ENCODE measurements at places on chromosomes 3 and 15.

DNA sequence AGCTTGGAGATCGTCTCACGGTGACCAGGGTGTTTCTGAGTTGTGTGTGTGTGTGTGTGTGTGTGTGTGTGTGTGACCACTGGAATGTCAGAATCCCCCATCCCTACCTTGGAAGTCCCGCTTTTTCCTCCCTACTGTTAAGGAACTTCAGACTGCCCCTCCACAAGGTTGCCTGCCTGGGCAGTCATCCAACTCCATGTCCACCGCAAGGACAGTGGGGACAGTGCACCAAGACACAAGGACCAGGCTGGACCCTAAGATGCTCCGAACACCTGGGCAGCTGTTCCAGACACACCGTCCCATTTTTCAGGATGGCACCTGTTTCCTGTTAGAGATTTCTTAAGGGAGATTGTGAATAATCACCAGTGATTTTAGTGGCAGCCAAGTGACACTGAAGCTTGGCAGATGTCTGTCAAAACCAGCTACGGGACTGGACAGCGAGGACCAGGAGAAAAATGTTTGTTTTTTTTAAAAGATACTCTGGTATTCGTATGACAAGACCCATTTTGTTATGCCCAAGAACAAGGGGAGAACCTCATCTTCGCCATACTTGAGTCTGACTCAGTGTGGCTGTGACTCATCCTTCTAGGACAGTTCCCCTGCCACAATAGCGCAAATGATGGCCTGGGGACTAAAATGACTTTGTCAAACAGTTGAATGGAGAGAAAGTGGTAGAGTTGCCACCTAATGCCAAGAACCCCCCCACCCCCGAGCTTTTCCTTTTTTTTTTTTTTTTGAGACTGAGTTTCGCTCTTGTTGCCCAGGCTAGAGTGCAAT is 15.5 kb downstream of the PAQR9 start:
- no peak overlapping the region for H3K27ac ChIP-seq
- no peak for DNase-seq
- H3K27me3 ChIP-seq, result peaks cover 10% of the 10 kb centered on the region
- no peaks in the 10 kb centered on the region for H3K36me3 ChIP-seq
- peaks cover 5% of the 10 kb centered on the region for H3K4me1 ChIP-seq
- no peak overlapping the region for H3K4me3 ChIP-seq

DNA sequence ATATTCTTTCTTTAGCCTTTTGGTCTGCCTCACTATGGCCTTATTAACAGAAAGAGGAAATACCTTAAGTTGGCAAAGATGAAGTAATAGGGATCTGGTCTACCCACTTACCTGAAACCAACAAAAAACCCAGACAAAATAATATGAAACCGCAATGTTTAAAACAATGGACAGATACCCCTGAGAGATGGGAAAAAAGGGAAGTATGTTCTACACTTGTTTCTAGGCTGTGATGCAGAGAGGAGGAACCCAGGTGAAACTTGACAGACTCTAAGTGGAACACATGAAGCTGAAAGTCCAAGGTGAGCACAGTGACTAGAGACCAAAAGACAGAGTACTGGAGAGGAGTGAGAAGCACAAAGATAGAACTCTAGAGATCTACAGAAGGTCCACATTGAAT is 78.4 kb downstream of the NR2E3 start:
- H3K27me3 ChIP-seq, result no peaks in the 10 kb centered on the region
- no peak for DNase-seq
- H3K4me1 ChIP-seq, result no peaks in the 10 kb centered on the region
- peaks cover 26% of the 10 kb centered on the region for H3K36me3 ChIP-seq
- no peak overlapping the region for H3K27ac ChIP-seq
- no peak overlapping the region for H3K4me3 ChIP-seq

DNA sequence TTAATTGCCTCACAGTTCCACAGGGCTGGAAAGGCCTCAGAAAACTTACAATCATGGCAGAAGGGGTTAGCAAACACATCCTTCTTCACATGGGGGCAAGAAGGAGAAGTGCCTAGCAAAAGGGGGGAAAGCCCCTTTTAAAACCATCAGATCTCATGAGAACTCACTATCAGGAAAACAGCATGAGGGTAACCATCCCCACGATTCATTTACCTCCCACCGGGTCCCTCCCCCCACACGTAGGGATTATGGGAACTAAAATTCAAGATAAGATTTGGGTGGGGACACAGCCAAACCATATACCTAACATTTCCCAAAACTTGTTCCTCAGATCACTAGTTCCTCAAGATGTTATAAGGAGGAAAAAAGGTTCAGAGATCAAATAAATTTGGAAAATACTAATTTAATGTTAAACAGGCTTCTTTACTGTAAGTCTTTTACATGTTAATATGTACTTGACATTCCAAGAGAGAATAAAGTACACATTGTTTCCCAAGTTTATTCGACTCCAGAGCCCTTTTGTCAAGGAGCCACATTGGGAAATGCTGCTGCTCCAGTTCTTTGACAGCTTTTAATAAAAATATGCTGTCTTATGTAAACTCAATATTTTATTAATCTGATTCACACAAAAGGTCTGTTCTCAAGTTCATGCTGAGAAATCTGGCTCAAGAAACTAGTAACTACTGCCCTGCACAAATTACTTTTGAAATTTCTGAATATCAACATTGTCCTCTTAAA is 17.8 kb downstream of the HERC1 start:
- no peaks in the 10 kb centered on the region for H3K27me3 ChIP-seq
- no peak overlapping the region for H3K27ac ChIP-seq
- DNase-seq, result no peak
- H3K4me1 ChIP-seq, result peaks cover 16% of the 10 kb centered on the region
- H3K36me3 ChIP-seq, result no peaks in the 10 kb centered on the region

DNA sequence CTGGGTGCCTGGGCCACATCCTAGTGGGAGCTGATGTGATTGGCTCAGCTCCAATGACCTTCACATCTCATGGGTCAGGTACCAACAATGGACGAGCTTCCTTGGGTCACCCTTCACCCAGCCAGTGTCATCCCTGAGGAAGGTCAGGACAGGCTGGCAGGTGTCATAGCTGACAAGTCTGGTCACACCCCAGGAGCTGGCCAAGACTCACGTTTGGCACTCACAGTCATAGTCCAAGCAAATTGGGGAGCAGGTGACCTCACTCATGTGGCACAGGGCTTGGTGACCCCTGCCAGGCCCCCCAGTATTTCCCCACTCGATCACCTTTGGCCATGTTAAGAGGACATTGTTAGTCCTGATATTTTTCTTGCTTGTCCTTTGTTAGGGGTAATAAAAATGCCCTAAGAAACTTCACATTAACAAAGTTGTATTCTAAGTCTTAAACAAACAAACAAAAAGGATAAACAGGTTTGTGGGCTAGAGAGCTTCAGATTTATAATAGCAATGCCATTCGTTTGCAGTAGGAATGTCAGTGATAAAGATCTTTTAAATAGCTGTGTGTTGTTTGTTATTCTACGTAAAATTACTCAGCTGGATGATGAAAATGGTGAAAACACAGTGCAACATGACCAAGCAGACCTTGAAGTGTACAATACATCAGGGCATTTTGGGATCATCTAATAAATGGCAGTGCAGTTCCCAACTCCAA is 79.5 kb upstream of the POMGNT2 start:
- no peaks in the 10 kb centered on the region for H3K36me3 ChIP-seq
- H3K4me1 ChIP-seq, result peaks cover 10% of the 10 kb centered on the region
- H3K27ac ChIP-seq, result peak overlapping the region; percentile 2

GRCh38 chr3:192892981-192893700 is 24.5 kb downstream of the MB21D2 start:
- peaks cover 8% of the 10 kb centered on the region for H3K36me3 ChIP-seq
- H3K4me3 ChIP-seq, result peak overlapping the region; percentile 60
- DNase-seq, result no peak
- peaks cover 37% of the 10 kb centered on the region for H3K4me1 ChIP-seq
- peak overlapping the region; percentile 94 for H3K27ac ChIP-seq

GRCh38 chr3:69665026-69665737 is 74.1 kb upstream of the MITF start:
- H3K36me3 ChIP-seq, result no peaks in the 10 kb centered on the region
- H3K27ac ChIP-seq, result no peak overlapping the region
- peaks cover 6% of the 10 kb centered on the region for H3K27me3 ChIP-seq
- H3K4me3 ChIP-seq, result no peak overlapping the region

DNA sequence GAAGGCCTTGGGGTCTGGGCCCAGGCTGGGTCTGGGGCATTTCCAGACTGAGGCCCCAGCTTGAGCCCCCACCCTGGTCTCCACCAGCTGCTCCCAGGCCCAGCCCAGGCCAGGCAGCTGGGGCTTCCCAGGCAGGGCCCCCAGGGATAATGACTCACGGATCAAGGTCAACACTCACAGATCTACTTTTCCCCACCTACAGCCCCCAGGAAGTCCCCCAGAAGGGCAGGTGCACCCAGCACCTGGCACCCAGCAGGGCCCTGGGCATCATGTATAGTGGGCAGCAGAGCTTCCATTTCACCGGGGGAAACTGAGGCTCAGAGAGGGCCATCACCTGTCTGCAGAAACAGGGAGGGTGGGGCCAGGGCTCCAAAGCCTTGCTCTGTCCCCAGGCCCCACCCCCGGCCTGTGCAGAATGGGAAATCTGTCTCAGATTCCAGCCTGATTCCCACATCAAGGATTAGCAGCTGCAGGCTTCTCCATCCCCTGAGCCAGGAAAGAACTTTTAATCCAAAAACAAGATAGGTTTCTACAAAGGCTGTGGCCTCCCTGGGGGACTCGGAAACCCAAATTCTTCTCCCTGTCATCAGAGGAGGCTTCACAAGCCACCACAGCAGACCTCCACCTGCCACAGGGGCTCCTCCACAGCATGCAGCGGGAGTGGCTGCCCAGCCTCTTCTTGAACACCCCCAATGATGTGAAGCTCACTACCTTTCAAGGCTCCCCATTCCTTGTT is 49.8 kb downstream of the IQSEC1 start:
- no peaks in the 10 kb centered on the region for H3K27me3 ChIP-seq
- H3K4me1 ChIP-seq, result peaks cover 4% of the 10 kb centered on the region
- H3K4me3 ChIP-seq, result no peak overlapping the region

GRCh38 chr3:82509106-82509842 is 747.8 kb upstream of the GBE1 start:
- H3K27me3 ChIP-seq, result no peaks in the 10 kb centered on the region
- DNase-seq, result no peak
- H3K4me3 ChIP-seq, result no peak overlapping the region
- H3K4me1 ChIP-seq, result no peaks in the 10 kb centered on the region

GRCh38 chr15:63109920-63110319 is 11.7 kb upstream of the LACTB start:
- H3K27me3 ChIP-seq, result peaks cover 8% of the 10 kb centered on the region
- no peak overlapping the region for H3K4me3 ChIP-seq
- no peak overlapping the region for H3K27ac ChIP-seq
- H3K4me1 ChIP-seq, result peaks cover 17% of the 10 kb centered on the region
- no peaks in the 10 kb centered on the region for H3K36me3 ChIP-seq
- no peak for DNase-seq

DNA sequence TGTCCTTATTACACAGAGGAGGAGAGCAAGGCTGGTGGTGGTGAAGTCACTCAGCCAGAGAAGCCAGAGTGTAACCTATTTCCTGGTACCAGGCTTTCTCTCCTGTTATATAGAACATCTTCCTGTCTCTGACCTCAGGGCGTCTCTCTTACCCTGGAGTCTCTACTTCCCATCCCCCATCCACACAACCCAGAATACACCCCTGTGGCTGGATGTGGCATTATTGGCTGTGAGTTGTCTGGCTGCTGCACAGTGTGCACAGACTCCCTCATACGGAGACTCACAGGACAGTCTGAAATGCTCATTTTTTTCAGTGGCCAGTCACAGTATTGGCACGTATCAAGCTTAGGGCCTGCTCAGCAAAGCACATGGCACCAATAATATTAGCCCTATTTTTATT is 8.6 kb downstream of the PODXL2 start:
- no peak overlapping the region for H3K27ac ChIP-seq
- peaks cover 3% of the 10 kb centered on the region for H3K27me3 ChIP-seq
- peaks cover 13% of the 10 kb centered on the region for H3K4me1 ChIP-seq

GRCh38 chr15:39438260-39438659 is 142.6 kb upstream of the THBS1 start:
- no peaks in the 10 kb centered on the region for H3K27me3 ChIP-seq
- DNase-seq, result no peak
- no peak overlapping the region for H3K4me3 ChIP-seq
- no peaks in the 10 kb centered on the region for H3K36me3 ChIP-seq
- H3K27ac ChIP-seq, result no peak overlapping the region
- peaks cover 19% of the 10 kb centered on the region for H3K4me1 ChIP-seq

DNA sequence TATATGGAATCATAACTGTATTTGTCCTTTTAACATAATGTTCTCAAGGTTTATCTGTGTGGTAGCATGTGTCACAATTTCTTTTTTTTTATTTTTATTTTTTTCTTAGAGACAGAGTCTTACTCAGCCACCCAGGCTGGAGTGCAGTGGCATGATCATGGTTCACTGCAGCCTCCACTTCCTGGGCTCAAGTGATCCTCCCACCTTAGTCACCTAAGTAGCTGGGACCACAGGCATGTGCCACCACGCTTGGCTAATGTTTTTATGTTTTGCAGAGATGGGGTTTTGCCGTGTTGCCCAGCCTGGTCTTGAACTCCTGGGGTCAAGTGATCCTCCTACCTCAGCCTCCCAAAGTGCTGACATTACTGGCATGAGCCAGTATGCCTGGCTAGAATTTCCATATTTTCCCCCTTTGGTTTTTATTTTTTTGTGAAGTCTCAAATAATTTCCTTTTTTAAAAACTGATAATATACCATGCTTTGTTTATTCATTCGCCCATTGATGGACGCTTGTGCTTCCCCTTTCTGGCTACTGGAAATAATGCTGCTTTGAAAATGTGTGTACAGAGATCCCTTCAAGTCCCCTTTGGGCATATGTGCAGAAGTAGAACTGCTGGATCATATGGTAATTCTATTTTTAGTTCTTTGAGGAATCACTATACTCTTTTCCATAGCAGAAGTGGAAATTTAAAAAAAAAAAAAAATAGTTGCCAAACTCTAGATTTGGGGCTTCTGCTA is 28.4 kb downstream of the TMEM40 start:
- H3K4me1 ChIP-seq, result peaks cover 15% of the 10 kb centered on the region
- H3K27me3 ChIP-seq, result no peaks in the 10 kb centered on the region
- DNase-seq, result no peak
- no peaks in the 10 kb centered on the region for H3K36me3 ChIP-seq
- H3K4me3 ChIP-seq, result peak overlapping the region; percentile 29
- peak overlapping the region; percentile 20 for H3K27ac ChIP-seq

GRCh38 chr3:123789760-123790159 is 94.4 kb downstream of the MYLK start:
- peaks cover 5% of the 10 kb centered on the region for H3K27me3 ChIP-seq
- no peaks in the 10 kb centered on the region for H3K36me3 ChIP-seq
- no peak for DNase-seq
- H3K4me3 ChIP-seq, result peak overlapping the region; percentile 19
- H3K4me1 ChIP-seq, result peaks cover 20% of the 10 kb centered on the region

- peaks cover 3% of the 10 kb centered on the region for H3K27me3 ChIP-seq
- DNase-seq, result no peak
- H3K4me1 ChIP-seq, result peaks cover 18% of the 10 kb centered on the region
- no peak overlapping the region for H3K27ac ChIP-seq
Observed at GRCh38 chr15:70767667-70768066, 4.3 kb upstream of the UACA start.

DNA sequence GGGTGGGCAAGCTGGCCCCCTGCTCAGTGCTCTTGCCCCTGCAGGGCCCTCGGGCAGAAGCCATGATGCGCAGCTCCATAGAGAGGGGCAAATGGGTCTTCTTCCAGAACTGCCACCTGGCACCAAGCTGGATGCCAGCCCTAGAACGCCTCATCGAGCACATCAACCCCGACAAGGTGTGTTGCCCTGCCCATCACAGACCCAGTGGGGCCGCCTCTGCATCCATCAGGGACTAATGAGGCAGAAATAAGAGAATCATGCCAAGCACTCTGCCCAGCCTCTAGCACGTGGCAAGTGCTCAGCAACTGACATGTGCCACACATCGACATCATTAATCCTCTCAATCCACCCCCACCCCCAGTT is 49.4 kb downstream of the SEMA3G start:
- no peak overlapping the region for H3K4me3 ChIP-seq
- no peak for DNase-seq
- no peak overlapping the region for H3K27ac ChIP-seq
- H3K27me3 ChIP-seq, result no peaks in the 10 kb centered on the region
- H3K36me3 ChIP-seq, result peaks cover 3% of the 10 kb centered on the region
